ENCODE measurements at places on chromosomes 1 and 21.

- H3K4me3 ChIP-seq: no peak overlapping the region
- no peaks in the 10 kb centered on the region for H3K4me1 ChIP-seq
- H3K36me3 ChIP-seq: no peaks in the 10 kb centered on the region
- H3K27ac ChIP-seq: no peak overlapping the region
- H3K27me3 ChIP-seq: peaks cover 2% of the 10 kb centered on the region
Measured at GRCh38 chr21:21151231-21151630, 153.0 kb downstream of the NCAM2 start.

GRCh38 chr1:100774370-100774769, 54.8 kb downstream of the VCAM1 start:
- peaks cover 11% of the 10 kb centered on the region for H3K27me3 ChIP-seq
- no peaks in the 10 kb centered on the region for H3K36me3 ChIP-seq
- H3K4me3 ChIP-seq: no peak overlapping the region
- no peaks in the 10 kb centered on the region for H3K4me1 ChIP-seq
- no peak for DNase-seq

DNA sequence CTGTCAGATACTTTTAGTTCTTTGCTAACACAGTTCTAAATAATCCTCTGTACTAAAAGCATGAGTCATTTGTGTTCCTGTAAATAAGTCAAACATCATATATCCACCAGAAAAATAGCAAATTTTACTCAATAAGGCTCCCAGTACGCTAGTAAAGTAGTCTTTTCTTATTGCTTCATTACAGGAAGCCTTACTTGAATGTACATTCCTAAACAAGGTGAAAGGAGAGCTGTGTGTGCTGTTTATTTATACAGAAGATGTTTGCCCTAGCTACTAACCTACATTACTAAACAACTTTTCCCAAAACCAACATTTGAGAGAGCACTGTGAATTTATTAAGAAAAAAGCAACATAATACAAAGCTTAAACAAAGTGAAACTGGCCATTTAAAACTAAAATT, 52.0 kb downstream of the ZNHIT6 start:
- no peak overlapping the region for H3K4me3 ChIP-seq
- H3K27ac ChIP-seq: no peak overlapping the region
- peaks cover 51% of the 10 kb centered on the region for H3K36me3 ChIP-seq
- DNase-seq: no peak
- H3K27me3 ChIP-seq: no peaks in the 10 kb centered on the region

GRCh38 chr1:18293291-18293690, 185.7 kb downstream of the IGSF21 start:
- H3K27ac ChIP-seq: no peak overlapping the region
- H3K36me3 ChIP-seq: no peaks in the 10 kb centered on the region
- DNase-seq: no peak
- H3K27me3 ChIP-seq: peaks cover 39% of the 10 kb centered on the region
- no peak overlapping the region for H3K4me3 ChIP-seq

DNA sequence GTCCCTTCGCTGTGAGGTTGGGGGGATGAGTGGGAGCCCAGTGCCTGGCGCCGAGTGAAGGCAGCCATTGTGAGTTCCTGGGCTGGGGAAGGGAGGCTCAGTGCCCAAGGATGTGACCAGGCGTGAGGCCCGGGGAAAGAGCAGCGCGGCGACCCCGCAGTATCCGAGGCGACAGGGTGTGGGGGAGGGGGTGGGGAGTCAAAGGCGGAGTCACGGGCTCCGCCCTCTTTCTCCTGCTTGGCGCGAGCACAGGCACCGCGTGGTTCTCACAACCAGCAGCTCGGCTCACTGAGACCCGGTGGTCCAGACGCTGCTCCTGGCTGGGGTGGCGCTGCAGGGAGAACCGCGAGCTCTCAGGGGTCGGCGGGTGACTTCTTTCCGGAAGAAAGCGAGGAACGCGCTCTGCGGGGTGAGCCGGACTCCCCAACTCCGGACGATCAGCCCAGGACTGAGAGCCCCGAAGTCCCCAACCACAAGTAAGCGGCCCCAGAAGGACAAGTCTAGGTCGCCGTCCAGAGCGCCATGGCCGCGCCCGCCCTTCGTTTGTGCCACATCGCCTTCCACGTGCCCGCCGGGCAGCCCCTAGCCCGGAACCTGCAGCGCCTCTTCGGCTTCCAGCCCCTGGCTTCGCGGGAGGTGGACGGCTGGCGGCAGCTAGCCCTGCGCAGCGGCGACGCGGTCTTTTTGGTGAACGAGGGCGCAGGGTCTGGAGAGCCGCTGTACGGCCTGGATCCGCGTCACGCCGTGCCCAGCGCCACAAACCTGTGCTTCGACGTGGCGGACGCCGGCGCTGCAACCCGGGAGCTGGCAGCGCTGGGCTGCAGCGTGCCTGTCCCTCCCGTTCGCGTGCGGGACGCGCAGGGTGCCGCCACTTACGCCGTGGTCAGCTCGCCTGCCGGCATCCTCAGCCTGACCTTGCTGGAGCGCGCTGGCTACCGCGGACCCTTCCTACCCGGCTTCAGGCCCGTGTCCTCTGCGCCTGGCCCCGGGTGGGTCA, at the start of gene HPDL:
Gene HPDL, plus strand, starts transcription at position 269 of the 997 bp plus-strand sequence. Its CDS starts 254 bp downstream, at position 523.
- DNase-seq: peak; percentile 84
- H3K27ac ChIP-seq: peak within 1 kb of the TSS; percentile 80
- no peaks in the 10 kb centered on the region for H3K27me3 ChIP-seq
- H3K4me1 ChIP-seq: peaks cover 23% of the 10 kb centered on the region

- H3K27ac ChIP-seq: no peak overlapping the region
- DNase-seq: no peak
- H3K27me3 ChIP-seq: no peaks in the 10 kb centered on the region
- H3K36me3 ChIP-seq: no peaks in the 10 kb centered on the region
- peaks cover 2% of the 10 kb centered on the region for H3K4me1 ChIP-seq
Measured at GRCh38 chr1:226779561-226779960, 40.5 kb upstream of the ITPKB start.

All from activated CD4-positive, alpha-beta T cell treated with anti-CD3 and anti-CD28 coated beads for 36 hours (primary cell).